ENCODE measurements at places on chromosomes 2 and 18.

GRCh38 chr2:184338771-184339170 is 259.6 kb upstream of the ZNF804A start:
- no peak for DNase-seq
- H3K36me3 ChIP-seq, result no peaks in the 10 kb centered on the region
- no peak overlapping the region for H3K4me3 ChIP-seq
- no peak overlapping the region for H3K27ac ChIP-seq

DNA sequence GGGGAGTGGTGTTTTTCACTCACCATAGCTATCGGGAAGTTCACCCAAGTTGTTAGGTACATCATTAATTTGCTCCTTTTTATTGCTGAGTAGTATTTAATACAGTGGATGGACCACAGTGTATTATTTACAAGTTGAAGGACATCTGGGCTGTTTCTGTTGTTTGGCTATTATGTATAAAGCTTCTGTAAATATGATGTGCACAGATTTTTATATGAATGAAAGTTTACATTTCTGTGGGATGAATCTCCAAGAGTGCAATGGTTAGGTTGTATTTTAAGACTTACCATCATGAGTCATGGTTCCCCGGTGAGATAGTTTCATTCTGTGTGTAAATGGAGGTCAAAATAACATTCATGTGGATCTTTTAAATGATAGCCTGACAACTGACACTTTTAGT is 337.4 kb downstream of the PTPRM start:
- H3K27ac ChIP-seq, result no peak overlapping the region
- no peak for DNase-seq
- no peak overlapping the region for H3K4me3 ChIP-seq
- H3K27me3 ChIP-seq, result no peaks in the 10 kb centered on the region
- H3K36me3 ChIP-seq, result no peaks in the 10 kb centered on the region

DNA sequence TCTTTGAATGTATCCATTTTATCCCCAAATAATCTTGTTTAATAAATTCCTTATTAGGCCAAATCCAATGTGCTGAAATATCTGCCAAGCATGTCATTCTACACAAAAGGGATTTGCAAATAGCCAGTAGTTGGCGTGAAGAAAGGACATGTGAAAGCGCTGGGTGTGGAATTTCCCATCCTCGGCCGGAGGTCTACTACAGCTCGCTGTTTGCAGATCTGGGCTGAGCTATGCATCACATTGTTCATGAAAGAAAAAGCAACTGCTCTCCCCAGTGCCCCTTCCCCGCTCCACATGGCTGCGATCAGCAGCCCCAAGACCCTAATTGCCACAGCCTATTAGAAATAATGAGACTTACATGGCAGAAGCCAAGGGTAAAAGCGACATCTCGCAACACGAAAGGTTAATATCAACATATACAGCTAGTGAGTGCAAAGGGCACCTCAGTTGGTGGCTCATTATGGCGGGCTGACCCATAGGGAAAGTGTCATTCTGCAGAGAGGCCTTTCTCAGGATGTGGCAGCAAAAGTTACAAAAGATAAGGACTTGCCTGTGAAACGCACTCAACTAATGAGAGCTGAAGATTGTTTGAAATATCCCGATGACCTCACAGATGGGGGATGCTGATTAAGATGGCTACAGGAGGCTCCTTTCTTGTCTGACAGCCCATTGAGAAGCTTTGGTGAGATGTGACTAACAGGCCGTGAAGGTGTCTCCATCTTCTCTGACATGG is 126.9 kb upstream of the CYP1B1 start:
- no peak for DNase-seq
- H3K27me3 ChIP-seq, result no peaks in the 10 kb centered on the region
- no peaks in the 10 kb centered on the region for H3K36me3 ChIP-seq
- H3K4me3 ChIP-seq, result no peak overlapping the region
- no peak overlapping the region for H3K27ac ChIP-seq

DNA sequence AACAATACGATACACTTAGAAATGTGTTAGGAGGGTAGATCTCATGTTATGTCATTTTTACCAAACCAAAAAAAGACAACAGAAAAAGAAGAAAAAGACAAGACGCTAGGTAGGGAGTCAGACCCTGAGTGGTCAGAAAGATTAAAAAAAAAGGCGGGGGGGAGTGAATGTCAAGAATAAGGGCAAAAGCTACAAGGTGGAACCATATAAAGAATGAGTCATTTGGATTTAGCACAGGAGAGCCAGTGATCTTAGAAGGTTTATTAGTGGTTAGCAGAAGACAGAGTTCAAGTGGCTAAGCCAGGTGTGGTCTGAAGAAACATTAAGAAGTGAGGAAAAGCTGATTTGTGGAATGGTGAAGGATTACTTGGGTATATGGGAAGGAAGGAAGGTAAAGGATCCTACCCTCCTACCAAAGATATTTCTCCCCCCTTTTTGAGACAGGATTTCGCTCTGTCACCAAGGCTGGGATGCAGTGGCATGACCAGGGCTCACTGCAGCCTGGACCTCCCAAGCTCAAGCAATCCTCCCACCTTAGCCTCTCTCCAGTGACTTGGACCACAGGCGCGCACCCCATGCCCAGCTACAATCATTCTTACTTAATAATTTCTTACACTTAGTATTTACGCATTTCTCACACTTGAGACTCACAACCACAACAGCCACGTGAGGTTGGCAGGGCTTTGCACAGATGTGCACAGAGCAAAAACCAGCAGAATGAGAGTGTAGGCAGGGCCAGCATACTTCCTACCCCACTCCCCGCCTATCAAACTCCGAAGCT is 2.6 kb downstream of the DSC2 start:
- H3K36me3 ChIP-seq, result no peaks in the 10 kb centered on the region
- no peaks in the 10 kb centered on the region for H3K27me3 ChIP-seq
- H3K4me1 ChIP-seq, result peaks cover 2% of the 10 kb centered on the region
- H3K4me3 ChIP-seq, result no peak overlapping the region
- H3K27ac ChIP-seq, result no peak overlapping the region
- no peak for DNase-seq

GRCh38 chr18:54780285-54780861 is 47.9 kb upstream of the RAB27B start:
- H3K27ac ChIP-seq, result no peak overlapping the region
- DNase-seq, result no peak
- H3K27me3 ChIP-seq, result no peaks in the 10 kb centered on the region
- no peak overlapping the region for H3K4me3 ChIP-seq
- H3K4me1 ChIP-seq, result no peaks in the 10 kb centered on the region

DNA sequence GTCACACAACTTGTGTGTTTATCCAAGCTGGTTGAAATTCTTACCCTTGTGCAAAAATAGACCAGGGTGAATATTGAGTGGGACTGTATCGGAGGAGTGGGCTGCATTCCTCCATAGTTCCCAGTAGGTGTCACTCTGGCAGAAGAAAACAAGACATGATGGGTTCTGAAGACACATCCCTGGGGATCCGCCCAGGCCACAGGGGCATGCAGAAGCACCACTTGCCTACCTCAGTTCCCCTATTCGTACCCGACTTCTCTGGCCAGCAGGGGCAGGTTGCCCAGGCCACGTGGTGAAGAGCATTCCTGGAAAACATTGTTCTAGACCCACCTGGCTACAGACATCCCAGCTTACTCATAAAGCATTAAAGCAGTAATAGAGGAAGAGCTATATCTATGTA is 168.2 kb downstream of the FAM210A start:
- no peaks in the 10 kb centered on the region for H3K27me3 ChIP-seq
- H3K4me1 ChIP-seq, result peaks cover 10% of the 10 kb centered on the region
- H3K4me3 ChIP-seq, result no peak overlapping the region
- no peaks in the 10 kb centered on the region for H3K36me3 ChIP-seq
- peak; percentile 38 for DNase-seq
- H3K27ac ChIP-seq, result no peak overlapping the region

GRCh38 chr2:187124529-187124928 is 275.6 kb upstream of the ZSWIM2 start:
- no peaks in the 10 kb centered on the region for H3K36me3 ChIP-seq
- no peak for DNase-seq
- no peaks in the 10 kb centered on the region for H3K4me1 ChIP-seq
- no peak overlapping the region for H3K4me3 ChIP-seq
- H3K27me3 ChIP-seq, result no peaks in the 10 kb centered on the region

- H3K4me1 ChIP-seq, result no peaks in the 10 kb centered on the region
- no peaks in the 10 kb centered on the region for H3K27me3 ChIP-seq
- no peaks in the 10 kb centered on the region for H3K36me3 ChIP-seq
- H3K4me3 ChIP-seq, result no peak overlapping the region
- no peak overlapping the region for H3K27ac ChIP-seq
Observed at GRCh38 chr18:61770279-61770678, 122.5 kb downstream of the RNF152 start.

- no peak overlapping the region for H3K27ac ChIP-seq
- H3K27me3 ChIP-seq, result no peaks in the 10 kb centered on the region
- H3K36me3 ChIP-seq, result no peaks in the 10 kb centered on the region
- no peak overlapping the region for H3K4me3 ChIP-seq
Observed at GRCh38 chr2:240324312-240325015, 111.0 kb upstream of the GPC1 start.

DNA sequence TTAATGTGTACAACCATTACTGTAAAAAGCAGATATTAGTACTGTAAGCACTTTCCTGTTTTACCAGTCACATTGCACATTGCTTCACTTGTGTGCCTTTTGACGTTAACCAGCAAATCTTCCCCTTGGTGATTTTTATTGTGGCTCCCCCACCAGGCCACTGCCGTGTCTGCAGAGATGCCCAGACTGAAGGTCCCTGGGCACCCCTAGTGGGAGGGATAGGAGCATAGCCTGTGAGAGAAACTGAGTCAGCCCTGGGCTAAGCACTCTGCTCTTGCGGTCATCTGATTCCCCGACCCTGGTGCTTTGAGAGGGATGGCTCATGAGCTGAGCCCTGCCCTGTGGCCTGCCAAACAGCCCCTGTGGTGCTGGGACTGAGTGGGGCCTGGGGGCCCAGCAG is 73.4 kb downstream of the INPP4A start:
- no peaks in the 10 kb centered on the region for H3K36me3 ChIP-seq
- no peaks in the 10 kb centered on the region for H3K4me1 ChIP-seq
- DNase-seq, result peak; percentile 41
- H3K4me3 ChIP-seq, result no peak overlapping the region
- H3K27ac ChIP-seq, result no peak overlapping the region

DNA sequence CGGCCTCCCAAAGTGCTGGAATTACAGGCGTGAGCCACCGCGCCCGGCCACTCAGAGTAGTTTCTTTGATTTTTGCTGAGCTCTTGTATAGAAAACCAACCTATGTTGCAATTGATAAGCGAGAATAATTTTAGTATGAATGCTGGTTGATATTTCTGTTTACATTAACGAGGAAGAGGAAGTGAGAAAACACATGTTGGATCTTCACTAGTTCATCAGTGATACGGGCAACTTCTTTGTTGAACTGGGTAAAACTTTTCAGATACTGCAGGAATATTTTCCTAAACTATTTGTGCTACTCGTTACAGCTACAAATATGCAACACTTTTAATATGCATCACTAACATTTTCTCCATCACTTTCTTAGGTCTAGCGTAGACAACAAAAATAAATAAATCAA is 67.9 kb upstream of the SLC25A52 start:
- DNase-seq, result no peak
- peaks cover 6% of the 10 kb centered on the region for H3K36me3 ChIP-seq
- no peaks in the 10 kb centered on the region for H3K4me1 ChIP-seq
- no peaks in the 10 kb centered on the region for H3K27me3 ChIP-seq
- H3K4me3 ChIP-seq, result no peak overlapping the region
- no peak overlapping the region for H3K27ac ChIP-seq

DNA sequence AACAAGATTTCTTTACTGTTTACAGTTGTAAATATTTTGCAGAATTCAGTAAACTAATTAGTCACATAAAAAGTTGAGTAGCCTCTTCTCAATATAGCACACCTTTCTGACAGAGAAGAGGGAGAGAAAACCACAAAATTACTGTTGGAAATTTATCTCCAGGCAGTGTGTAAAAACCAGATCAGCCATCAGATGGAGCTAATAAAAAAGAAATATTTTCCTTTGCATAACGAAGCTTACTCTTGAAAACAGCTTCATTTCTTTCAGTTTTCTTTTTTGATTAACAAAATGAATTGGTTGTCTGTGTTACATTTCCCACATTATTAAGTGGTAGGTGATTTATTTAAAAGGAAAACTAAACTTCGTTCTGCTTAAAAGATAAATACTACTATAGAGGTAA is 259.3 kb upstream of the KCNJ3 start:
- no peaks in the 10 kb centered on the region for H3K4me1 ChIP-seq
- no peaks in the 10 kb centered on the region for H3K36me3 ChIP-seq
- no peaks in the 10 kb centered on the region for H3K27me3 ChIP-seq
- H3K4me3 ChIP-seq, result no peak overlapping the region
- no peak overlapping the region for H3K27ac ChIP-seq
- no peak for DNase-seq

GRCh38 chr2:95315801-95316411 is 18.8 kb downstream of the KCNIP3 start:
- no peaks in the 10 kb centered on the region for H3K4me1 ChIP-seq
- H3K36me3 ChIP-seq, result no peaks in the 10 kb centered on the region
- no peaks in the 10 kb centered on the region for H3K27me3 ChIP-seq
- DNase-seq, result no peak

DNA sequence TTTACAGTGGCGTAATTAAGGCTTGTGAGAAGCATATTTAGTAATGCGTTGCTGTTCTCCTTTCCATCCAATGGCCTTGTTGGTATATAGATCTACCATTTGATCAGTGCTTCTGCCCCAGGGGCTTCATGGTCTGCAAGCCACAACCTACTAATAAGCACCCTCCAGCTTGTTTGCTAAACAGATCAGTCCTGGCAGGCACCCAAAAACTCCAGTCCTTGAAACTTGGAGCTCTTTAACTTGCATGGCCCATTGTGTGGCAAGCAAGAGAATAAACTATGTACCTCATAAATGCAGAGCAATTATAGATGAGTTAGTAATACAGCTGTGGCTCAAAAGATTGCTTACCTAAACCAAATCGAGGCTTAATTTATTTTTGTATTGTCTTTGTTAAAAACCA is 158.5 kb downstream of the FTCDNL1 start:
- H3K4me1 ChIP-seq, result no peaks in the 10 kb centered on the region
- DNase-seq, result peak; percentile 31
- no peaks in the 10 kb centered on the region for H3K36me3 ChIP-seq
- no peak overlapping the region for H3K27ac ChIP-seq
- H3K27me3 ChIP-seq, result no peaks in the 10 kb centered on the region

DNA sequence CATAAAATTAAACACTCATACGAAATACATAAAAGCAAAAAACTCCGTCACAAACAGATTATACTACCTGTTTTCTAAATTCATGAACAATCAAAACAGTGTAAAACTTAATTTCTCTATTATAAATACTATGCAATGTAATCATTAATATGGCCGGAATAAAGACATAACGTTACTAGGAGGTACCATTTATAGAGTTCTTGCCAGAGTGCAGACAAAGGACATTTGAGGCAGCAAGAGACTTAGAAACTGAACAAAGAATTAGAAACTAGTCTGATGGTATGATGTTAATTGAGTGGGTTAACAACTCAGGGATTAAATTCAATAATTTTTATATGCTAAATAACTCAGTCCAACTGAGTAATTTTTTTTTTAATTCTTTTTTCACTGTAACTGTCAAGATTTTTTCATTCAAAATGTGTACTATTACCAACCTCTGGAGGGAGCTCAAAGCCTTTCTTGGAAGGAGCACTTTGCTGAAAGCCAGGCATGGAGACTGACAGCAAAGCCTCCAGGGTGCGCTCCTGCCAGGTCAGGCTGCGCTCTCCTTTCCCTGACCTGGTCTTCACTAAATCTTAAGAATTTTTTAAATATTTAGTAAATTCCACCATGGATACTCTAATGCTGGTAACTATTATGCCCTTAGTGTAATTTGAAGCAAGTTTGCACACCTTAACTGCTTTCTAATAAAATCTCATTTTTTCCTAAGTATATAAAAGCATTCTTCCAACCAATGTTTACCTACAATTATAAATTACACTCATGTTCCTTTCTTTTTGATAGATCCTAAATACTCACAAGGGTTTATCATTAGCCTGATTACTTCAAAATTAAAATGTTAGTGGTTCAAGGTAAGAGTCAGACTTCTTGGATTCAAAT is 34.1 kb downstream of the WDR35 start:
- no peaks in the 10 kb centered on the region for H3K27me3 ChIP-seq
- peak; percentile 61 for DNase-seq
- H3K36me3 ChIP-seq, result no peaks in the 10 kb centered on the region
- H3K27ac ChIP-seq, result no peak overlapping the region
- no peaks in the 10 kb centered on the region for H3K4me1 ChIP-seq
